Osteoblast (primary cell): ENCODE measurements at places on chromosomes 3 and 15. TPM values are rescaled to one million over a fixed set of nuclear protein-coding genes. Genes with fewer than 3 reads are reported as not detected.
A peak's percentile ranks its signal among the peaks of the same experiment; 100 is the strongest.

GRCh38 chr3:194941360-194941955 lies 255.8 kb downstream of the FAM43A start:
- no peak overlapping the region for H3K27ac ChIP-seq
- H3K36me3 ChIP-seq, result no peaks in the 10 kb centered on the region
- no peaks in the 10 kb centered on the region for H3K4me1 ChIP-seq
- no peak for DNase-seq
- no peaks in the 10 kb centered on the region for H3K27me3 ChIP-seq
- no peak overlapping the region for H3K4me3 ChIP-seq

GRCh38 chr3:114437897-114438296 lies 144.1 kb downstream of the TIGIT start:
- H3K4me3 ChIP-seq, result no peak overlapping the region
- H3K36me3 ChIP-seq, result no peaks in the 10 kb centered on the region
- H3K27ac ChIP-seq, result no peak overlapping the region
- H3K4me1 ChIP-seq, result peaks cover 10% of the 10 kb centered on the region
- no peak for DNase-seq

- H3K36me3 ChIP-seq, result peaks cover 79% of the 10 kb centered on the region
- H3K4me1 ChIP-seq, result peaks cover 30% of the 10 kb centered on the region
- no peaks in the 10 kb centered on the region for H3K27me3 ChIP-seq
- H3K4me3 ChIP-seq, result no peak overlapping the region
- H3K27ac ChIP-seq, result peak overlapping the region; percentile 93
Measured at GRCh38 chr3:14471016-14471415, 68.6 kb downstream of the SLC6A6 start.

- H3K4me1 ChIP-seq, result no peaks in the 10 kb centered on the region
- no peaks in the 10 kb centered on the region for H3K36me3 ChIP-seq
- no peak overlapping the region for H3K27ac ChIP-seq
- no peak overlapping the region for H3K4me3 ChIP-seq
- DNase-seq, result no peak
Measured at GRCh38 chr3:191688756-191689433, 227.9 kb downstream of the PYDC2 start.

- no peak overlapping the region for H3K4me3 ChIP-seq
- peak; percentile 19 for DNase-seq
- peaks cover 8% of the 10 kb centered on the region for H3K4me1 ChIP-seq
Measured at GRCh38 chr3:46922871-46923558, 45.5 kb downstream of the PTH1R start.

GRCh38 chr15:45157974-45158373 lies 28.2 kb downstream of the DUOX1 start:
- H3K4me1 ChIP-seq, result peaks cover 27% of the 10 kb centered on the region
- peak; percentile 97 for DNase-seq
- no peaks in the 10 kb centered on the region for H3K27me3 ChIP-seq
- no peak overlapping the region for H3K4me3 ChIP-seq
- H3K27ac ChIP-seq, result peak overlapping the region; percentile 94

- H3K36me3 ChIP-seq, result no peaks in the 10 kb centered on the region
- DNase-seq, result peak; percentile 71
- peak overlapping the region; percentile 53 for H3K4me3 ChIP-seq
- peak overlapping the region; percentile 97 for H3K27ac ChIP-seq
- peaks cover 21% of the 10 kb centered on the region for H3K4me1 ChIP-seq
- no peaks in the 10 kb centered on the region for H3K27me3 ChIP-seq
Measured at GRCh38 chr15:31338318-31338878, 11.8 kb downstream of the KLF13 start.

- no peak overlapping the region for H3K27ac ChIP-seq
- no peak overlapping the region for H3K4me3 ChIP-seq
- no peak for DNase-seq
- H3K36me3 ChIP-seq, result no peaks in the 10 kb centered on the region
- no peaks in the 10 kb centered on the region for H3K4me1 ChIP-seq
Measured at GRCh38 chr3:169676925-169677537, 13.5 kb upstream of the MECOM start.

- no peaks in the 10 kb centered on the region for H3K36me3 ChIP-seq
- H3K27ac ChIP-seq, result no peak overlapping the region
- H3K4me3 ChIP-seq, result no peak overlapping the region
- no peaks in the 10 kb centered on the region for H3K27me3 ChIP-seq
- DNase-seq, result no peak
- peaks cover 9% of the 10 kb centered on the region for H3K4me1 ChIP-seq
Measured at GRCh38 chr3:72118628-72119027, 333.7 kb upstream of the PROK2 start.

DNA sequence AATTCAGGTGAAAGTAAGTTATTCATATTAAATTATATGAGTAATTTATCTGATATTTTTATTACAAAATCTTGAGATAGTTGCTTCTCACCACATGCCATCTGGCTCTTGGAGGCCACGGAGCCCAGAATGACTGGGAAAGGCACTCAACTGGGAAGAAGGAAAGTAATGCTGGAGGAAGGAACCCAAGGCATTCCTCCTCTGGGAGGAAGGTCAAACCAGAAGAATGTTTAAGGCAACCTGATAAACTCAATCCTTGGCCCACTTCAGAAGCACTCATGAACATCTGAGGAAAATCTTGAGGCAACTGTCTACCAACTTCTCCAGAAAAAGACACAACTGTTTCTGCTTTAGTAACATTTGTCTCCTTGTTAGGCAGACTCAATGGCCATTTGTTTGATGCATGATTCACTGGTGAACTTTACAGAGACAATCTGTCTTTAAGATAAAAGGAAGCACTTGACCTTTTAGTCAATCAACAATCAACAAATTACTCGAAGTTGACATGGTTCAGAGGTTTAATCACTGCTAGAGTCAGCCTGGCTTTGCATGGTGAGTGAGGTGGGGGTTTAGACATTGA lies 261.4 kb upstream of the MME start:
- no peaks in the 10 kb centered on the region for H3K27me3 ChIP-seq
- H3K4me3 ChIP-seq, result no peak overlapping the region
- H3K36me3 ChIP-seq, result no peaks in the 10 kb centered on the region
- H3K4me1 ChIP-seq, result no peaks in the 10 kb centered on the region
- H3K27ac ChIP-seq, result no peak overlapping the region
- no peak for DNase-seq

DNA sequence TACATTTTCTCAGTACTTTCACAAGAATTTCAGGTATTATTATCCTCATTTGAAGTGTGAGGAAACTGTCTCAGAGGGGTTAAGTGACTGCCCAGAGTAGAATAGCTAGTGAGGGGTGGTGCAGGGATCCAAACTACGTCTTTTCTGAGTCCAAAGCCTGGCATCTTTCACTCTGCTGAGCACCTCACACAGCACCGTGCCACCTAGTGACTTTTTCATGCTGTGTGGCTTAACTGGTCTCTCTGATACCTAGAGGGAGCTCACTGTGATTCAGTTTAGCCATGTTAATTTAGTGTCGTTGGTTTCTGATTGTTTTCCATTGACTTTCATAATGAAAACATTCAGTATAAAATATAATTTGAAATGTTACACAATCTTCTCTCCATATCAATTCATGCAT lies 91.4 kb upstream of the NLGN1 start:
- no peaks in the 10 kb centered on the region for H3K36me3 ChIP-seq
- DNase-seq, result no peak
- H3K27me3 ChIP-seq, result no peaks in the 10 kb centered on the region
- H3K4me3 ChIP-seq, result no peak overlapping the region
- H3K4me1 ChIP-seq, result no peaks in the 10 kb centered on the region
- no peak overlapping the region for H3K27ac ChIP-seq

GRCh38 chr15:69735121-69735520 lies 282.5 kb downstream of the RPLP1 start:
- H3K27me3 ChIP-seq, result peaks cover 58% of the 10 kb centered on the region
- no peak overlapping the region for H3K4me3 ChIP-seq
- no peaks in the 10 kb centered on the region for H3K36me3 ChIP-seq
- H3K27ac ChIP-seq, result no peak overlapping the region
- H3K4me1 ChIP-seq, result no peaks in the 10 kb centered on the region

- H3K36me3 ChIP-seq, result no peaks in the 10 kb centered on the region
- H3K27me3 ChIP-seq, result no peaks in the 10 kb centered on the region
- H3K4me3 ChIP-seq, result no peak overlapping the region
- peaks cover 18% of the 10 kb centered on the region for H3K4me1 ChIP-seq
- no peak overlapping the region for H3K27ac ChIP-seq
- DNase-seq, result no peak
Measured at GRCh38 chr3:197458179-197458707, 97.5 kb downstream of the BDH1 start.

DNA sequence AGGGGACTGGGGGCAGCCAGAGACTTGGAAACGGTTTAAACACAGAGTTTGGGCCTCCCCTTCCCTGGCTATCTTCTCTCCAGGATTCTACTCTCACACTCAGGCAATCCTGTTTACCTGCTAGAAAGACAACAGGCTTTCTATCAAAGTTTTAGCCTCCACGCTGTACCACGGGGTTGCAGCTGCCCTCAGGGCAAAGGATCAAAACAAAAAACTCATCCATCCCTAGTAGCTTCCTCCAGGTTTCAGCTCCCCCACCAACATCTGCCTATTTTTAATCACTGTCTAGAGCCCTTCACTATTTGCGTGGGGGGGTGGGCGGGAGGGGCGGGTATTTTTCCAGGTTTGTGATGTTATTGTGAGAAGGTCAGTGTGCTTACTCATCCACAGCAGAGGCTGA lies 286.8 kb upstream of the TRIM42 start:
- no peaks in the 10 kb centered on the region for H3K36me3 ChIP-seq
- H3K27ac ChIP-seq, result no peak overlapping the region
- H3K27me3 ChIP-seq, result no peaks in the 10 kb centered on the region
- DNase-seq, result no peak
- H3K4me1 ChIP-seq, result no peaks in the 10 kb centered on the region
- no peak overlapping the region for H3K4me3 ChIP-seq

The SI gene
- not detected in 2 replicates for total RNA-seq

The GPR176 gene
- total RNA-seq, result 136 and 173 TPM in 2 replicates

The GRK7 gene
- not detected in 2 replicates for total RNA-seq

The SAMD7 gene
- not detected in 2 replicates for total RNA-seq

The ZNF710 gene
- 10.3 and 10.9 TPM in 2 replicates for total RNA-seq
